ENCODE measurements at places on chromosomes 11 and 22. TPM values are rescaled to one million over a fixed set of nuclear protein-coding genes. Genes with fewer than 3 reads are reported as not detected.

DNA sequence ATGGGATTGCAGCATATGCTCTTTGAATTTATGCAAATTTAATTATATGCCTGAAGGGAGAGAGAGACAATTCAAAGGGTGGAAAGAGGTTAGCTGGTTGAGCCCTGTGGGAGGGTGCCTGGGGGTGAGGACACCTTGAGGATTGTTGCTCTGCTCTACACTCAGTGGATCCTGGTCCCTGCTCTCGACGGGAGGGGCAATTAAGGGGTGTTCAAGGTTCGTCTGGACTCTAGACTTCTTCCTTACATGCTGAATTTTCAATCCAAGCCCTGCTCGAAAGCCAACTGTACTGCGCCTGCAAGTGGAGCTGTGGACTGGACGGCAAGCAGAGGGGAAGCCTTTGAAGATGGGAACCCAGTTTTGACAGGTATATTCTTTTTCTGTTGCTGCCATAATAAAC is 15.5 kb upstream of the OR5M11 start:
- DNase-seq = no peak

GRCh38 chr11:77375107-77375506 is 73.6 kb upstream of the GDPD4 start:
- no peak for DNase-seq

GRCh38 chr11:55967914-55968313 is 1.8 kb downstream of the OR10AG1 start:
- DNase-seq = no peak

DNA sequence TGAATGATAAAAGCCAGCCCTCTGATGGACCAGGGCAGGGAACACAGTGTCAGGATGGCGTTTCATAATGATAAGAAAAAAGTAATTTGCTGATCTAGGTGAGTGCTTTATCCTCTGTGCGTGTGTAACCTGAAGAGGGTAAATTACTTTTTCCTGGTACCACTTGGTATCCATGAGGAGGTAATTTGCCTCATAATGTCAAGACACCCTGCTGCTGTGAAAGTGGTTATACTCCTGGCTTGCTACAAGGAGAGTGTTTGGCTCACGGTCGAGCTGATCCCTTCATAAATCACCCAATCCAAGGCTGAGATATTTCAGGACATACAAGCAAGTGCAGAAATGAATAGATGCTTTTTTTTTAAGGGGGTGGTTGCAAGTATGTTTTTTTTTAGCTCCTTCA is 207.2 kb upstream of the PGR start:
- no peak for DNase-seq

- no peak for DNase-seq
Observed at GRCh38 chr11:128527046-128527445, 60.3 kb downstream of the ETS1 start.

DNA sequence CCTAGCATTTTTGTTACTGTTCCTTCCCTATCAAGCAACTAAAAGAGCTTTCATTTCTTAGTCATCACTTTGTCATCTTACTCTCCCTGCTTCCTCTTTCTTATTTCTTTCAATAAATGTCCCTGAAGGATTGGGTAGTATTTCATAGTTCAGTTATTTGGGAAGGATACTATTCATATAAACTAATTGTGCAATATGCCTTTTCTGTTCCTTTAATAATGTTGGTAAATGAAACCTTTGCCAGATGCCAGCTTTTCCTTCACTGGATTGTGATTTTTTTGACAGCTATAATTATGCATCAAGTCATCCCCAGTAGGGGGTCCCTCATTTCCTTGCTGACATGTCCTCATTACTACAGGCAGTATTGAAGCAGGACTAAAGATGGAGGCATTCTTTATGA is 101.7 kb downstream of the ATM start:
- no peak for DNase-seq

GRCh38 chr11:22681281-22681812 is 14.9 kb downstream of the GAS2 start:
- no peak for DNase-seq

- no peak for DNase-seq
Observed at GRCh38 chr11:130711193-130711592, 205.1 kb downstream of the SNX19 start.

DNA sequence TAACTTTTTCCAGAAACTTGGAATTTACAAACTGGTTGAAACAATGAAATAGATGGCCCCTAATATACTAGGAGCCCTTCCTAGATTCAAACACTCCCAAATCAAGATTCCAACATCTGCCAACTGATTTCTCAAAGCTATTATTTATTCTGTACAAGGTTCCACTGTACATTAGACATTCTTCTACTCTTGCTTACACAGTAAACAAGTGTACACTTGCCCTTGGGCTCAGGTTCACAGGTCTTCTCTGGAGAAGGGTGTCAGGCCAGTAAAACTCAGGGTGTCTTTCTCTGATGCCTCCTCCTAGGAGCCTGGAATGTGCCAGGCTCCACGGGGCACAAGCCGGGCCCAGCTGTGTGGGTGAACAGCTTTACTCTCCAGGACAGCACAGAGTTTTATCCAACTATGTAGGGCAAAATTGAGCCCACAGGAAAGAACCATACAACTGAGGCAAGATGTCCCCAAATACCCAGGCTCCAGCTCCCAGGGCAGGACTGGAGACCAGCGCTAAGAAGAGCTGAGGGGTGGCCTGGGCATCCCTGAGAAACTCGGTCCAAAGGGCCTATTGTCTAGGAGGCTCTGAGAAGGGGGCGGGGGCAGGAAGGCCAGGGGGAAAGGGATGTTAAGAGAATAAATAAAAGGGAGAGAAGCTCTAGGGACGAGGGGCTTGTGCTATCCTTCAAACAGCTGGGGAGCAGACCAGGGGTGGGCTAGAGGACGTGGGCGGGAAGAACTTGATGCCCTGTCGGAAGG is 8.8 kb upstream of the MFRP start:
- DNase-seq = no peak

DNA sequence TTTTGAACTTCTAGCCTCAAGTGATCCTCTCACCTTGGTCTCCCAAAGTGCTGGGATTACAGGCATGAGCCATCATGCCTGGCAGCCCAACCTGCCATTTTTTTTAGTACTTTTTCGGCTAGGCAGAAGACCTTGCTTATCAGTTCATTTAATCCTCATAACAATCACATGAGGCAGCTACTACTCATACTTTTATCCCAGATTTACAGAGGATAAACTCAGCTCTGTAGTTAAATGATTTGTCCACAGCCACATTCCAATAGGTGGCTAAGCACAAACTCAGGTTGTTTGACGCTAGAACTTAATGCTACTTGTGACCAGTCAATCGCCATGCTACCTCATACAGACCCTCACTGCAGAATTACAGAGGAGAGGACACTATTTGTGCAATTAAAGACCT is 28.1 kb downstream of the SBF2 start:
- no peak for DNase-seq

GRCh38 chr11:64157631-64158394 is 8.1 kb downstream of the MACROD1 start:
- DNase-seq = no peak

- no peak for DNase-seq
Observed at GRCh38 chr11:99241066-99241465, 220.3 kb downstream of the CNTN5 start.

GRCh38 chr11:26841818-26842473 is 120.1 kb upstream of the SLC5A12 start:
- no peak for DNase-seq

- no peak for DNase-seq
Observed at GRCh38 chr22:47301820-47302475, 539.5 kb downstream of the TBC1D22A start.

GRCh38 chr11:115498354-115498753 is 5.9 kb downstream of the CADM1 start:
- DNase-seq = no peak

- DNase-seq = no peak
Observed at GRCh38 chr11:70142221-70142875, 60.7 kb upstream of the FADD start.

DNA sequence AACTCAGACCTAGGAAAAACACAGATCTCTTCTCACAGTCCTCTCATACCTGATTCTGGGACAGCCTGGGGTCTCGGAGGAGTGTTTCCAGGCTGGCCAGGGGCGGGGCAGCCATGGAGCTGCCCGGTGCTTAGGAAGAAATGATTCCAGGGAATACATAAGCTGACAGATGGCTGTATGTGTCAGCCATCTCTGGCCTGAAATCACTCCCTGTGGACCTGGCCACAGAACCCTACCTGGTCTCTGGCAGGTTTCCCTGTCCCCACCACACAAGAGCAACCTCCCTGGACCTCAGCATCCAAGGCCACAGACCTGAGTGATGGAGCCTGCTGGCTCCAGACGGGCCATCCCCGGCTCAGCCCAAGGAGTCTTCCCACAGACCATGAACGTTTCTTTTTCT is 10.0 kb downstream of the GGA1 start:
- DNase-seq = no peak

DNA sequence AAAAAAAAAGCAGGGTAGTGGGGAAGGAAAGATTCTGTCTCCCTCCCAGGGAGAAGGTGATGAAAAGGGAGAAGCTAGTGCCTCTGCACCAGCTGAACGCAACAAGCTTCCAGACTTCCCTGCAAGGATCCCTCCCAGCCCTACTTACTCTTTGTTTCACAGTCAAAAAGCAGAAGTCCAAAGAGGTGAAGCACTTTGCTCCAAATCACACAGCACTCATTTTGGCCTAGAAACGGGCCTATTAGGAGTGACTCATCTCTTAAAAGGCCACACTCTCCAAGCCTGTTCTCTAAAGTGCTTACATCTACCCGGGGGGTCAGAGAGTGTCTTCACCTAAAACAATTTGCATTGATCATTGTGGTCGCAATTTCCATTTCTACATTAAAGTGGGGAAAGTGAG is 17.7 kb upstream of the GRK3 start:
- DNase-seq = no peak

GRCh38 chr22:19959043-19959586 is 17.5 kb upstream of the TXNRD2 start:
- peak; percentile 90 for DNase-seq

- no peak for DNase-seq
Observed at GRCh38 chr11:8086571-8086970, 5.6 kb downstream of the TUB start.

- DNase-seq = peak; percentile 91
Observed at GRCh38 chr22:42635531-42635930, 4.9 kb downstream of the ATP5MGL start.

DNA sequence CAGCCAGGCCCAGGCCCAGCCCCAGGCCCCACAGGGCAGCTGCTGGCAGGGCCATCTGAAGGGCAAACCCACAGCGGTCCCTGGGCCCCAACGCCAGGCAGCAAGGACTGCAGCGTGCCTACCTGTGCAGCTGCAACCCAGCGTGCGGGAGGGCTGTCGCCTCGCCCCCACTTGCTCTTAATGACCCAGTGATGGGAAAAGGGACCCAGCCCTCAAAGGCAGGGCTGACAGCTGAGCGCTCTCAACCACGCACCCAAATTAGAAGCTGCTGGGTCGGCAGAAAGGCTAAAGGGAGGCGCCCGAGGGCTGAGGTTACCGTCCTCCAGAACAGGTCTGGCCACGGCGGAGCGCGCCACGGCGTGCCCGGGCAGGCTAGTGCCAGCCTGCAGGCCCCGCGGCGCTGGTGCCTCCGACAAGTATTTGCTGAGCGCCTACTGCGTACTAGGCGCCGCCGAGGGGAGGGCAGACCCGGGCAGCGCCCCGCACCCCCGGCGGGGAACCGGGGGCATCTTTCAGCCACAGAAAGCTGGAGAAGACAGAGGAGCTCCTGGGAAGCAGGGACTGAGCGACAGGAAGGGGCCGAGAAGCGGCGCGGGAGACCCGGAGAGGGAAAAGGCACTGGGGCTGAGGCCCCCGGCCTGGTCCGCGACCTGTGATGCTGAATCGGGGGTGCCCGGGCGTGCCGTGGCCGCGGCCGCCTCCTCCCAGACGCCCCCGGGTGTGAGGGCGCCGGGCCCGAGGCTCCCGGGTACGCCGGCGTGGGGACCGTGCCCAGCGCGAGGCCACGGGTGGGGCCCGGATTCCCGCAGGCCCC is 773 bp downstream of the HRAS start:
- peak; percentile 42 for DNase-seq

GRCh38 chr22:23070418-23071229 is at the start of gene GNAZ:
TSS of gene GNAZ (plus strand) at chr22:23070519. CDS start at chr22:23095696, 25,177 bp downstream.
- DNase-seq = peak; percentile 24

DNA sequence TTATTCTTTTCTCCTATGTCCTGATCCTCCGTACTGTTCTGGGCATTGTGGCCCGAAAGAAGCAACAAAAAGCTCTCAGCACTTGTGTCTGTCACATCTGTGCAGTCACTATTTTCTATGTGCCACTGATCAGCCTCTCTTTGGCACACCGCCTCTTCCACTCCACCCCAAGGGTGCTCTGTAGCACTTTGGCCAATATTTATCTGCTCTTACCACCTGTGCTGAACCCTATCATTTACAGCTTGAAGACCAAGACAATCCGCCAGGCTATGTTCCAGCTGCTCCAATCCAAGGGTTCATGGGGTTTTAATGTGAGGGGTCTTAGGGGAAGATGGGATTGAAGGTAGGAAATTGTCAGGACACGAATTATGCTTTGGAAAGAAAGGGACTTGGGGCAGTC is 843 bp downstream of the OR51T1 start:
- DNase-seq = no peak

DNA sequence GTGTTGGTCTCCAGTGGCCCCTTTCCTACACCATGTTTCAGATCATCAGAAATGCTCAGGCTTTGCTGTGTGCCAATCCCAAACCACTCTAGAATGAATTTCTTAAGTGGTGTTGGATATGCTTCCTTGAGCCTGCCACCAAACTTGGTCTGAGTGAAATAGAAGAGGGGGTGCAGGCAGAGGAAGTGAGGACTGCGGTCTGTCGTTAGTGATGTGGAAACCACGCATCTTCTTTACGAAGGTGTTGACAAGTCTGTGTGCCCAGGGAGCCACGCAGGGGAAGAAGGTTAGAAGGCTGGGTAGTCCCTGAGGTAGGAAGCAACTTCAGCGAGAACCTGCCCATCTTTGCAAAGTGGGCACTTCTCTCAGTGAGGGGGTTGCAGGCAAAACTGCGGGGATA is 187.4 kb upstream of the NAV2 start:
- no peak for DNase-seq

GRCh38 chr22:19619144-19620009 is 94.9 kb upstream of the SEPTIN5 start:
- DNase-seq = no peak

DNA sequence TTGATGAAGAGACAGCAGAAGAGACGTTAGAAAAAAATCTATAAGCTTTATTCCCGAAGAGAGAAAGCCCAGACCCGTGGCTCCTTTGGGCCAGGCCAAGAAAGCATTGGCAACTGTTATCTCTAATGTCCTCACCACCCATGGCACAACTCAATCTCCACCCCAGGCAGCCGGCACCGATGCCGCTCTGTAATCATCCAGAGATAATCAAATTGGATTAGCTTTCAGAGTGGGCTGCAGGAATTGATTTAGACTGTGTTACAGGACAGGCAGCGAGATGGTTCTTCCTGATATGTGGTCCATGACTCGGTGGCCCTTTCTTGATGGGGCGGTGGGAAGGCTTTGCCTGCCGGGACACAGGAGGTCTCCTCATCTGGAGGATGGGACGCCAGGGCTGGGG is 383.9 kb downstream of the TBC1D22A start:
- DNase-seq = no peak

- DNase-seq = no peak
Observed at GRCh38 chr11:77379253-77379652, 77.8 kb upstream of the GDPD4 start.

- DNase-seq = no peak
Observed at GRCh38 chr11:72333661-72334060, 89.7 kb upstream of the PHOX2A start.

CARD10 gene
- total RNA-seq = 21.3 TPM

OR4D5 gene
- total RNA-seq = not detected

GRIA4 gene
- not detected for total RNA-seq

ROBO3 gene
- 17.5 TPM for total RNA-seq

TMPRSS5 gene
- total RNA-seq = not detected

USP2 gene
- 9.6 TPM for total RNA-seq

CXCR5 gene
- not detected for total RNA-seq

RNF215 gene
- 15.9 TPM for total RNA-seq

BTBD18 gene
- total RNA-seq = not detected

TTLL1 gene
- total RNA-seq = 5.9 TPM

CDC45 gene
- total RNA-seq = not detected

FGF19 gene
- not detected for total RNA-seq
